ENCODE measurements at places on chromosomes 1 and 21.

GRCh38 chr1:38609166-38610025 is 250.2 kb downstream of the RRAGC start:
- no peak for DNase-seq

- peak; percentile 77 for DNase-seq
These were observed 18.2 kb downstream of the DNALI1 start for GRCh38 chr1:37574834-37575480.

DNA sequence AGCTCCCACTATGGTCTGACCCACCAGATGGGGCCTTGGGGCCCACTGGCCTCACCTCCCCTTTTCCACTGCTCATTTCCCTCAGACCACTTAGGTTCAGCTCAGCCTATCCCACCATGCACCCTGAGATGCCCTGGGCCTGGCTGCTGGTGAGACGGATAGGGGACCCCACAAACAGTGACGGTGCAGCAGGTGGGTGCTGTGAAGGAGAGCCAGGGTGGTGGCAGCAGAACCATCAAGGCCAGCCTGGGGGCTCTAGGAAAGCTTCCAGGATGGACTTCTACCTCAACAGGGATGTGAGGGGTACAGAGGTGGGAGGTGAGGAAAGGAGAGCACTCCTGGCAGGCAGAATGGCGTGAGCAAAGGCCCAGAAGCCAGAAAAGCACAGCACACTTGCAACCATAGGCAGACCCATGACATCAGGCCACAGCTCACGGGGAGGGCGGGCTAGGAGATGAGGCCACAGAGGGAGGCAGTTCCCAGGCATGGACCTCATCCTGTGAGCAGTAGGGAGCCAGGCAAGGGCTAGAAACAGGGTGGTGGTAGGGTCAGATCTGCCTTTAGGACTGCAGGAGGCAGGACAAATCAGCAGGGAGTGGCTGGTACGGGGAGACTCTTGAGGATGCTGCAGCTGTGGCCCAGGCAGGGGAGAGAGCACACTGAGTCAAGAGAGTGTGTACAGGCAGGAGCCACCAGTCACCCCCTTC is 23.1 kb downstream of the CYB5RL start:
- no peak for DNase-seq

GRCh38 chr1:150210091-150210490 is 25.8 kb downstream of the ANP32E start:
- DNase-seq: no peak

- DNase-seq: no peak
These were observed 41.3 kb downstream of the PIK3C2B start for GRCh38 chr1:204453141-204453772.
